Right renal cortex interstitium (tissue), 3 donors: ENCODE measurements at places on chromosomes 16 and 17.

DNA sequence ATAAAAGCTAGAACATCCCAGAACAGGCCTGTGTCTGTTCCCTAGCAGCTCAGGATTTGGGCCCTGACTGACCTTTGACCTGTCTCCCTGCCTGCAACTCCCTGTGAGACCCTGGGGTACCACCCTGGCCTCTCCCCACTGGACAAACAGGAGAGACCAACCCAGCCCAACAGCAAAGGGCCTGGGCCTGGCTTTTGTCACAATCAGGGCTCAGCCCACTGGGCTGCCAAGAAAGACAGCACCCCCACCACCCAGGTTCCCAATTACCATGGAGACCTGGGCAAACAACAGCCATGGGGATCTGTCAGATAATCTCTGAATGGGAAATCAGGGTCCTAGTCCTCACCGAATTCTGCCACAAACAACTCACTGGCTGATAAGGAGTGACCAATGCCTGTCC, 11.1 kb downstream of the PLLP start:
- no peak for DNase-seq

DNA sequence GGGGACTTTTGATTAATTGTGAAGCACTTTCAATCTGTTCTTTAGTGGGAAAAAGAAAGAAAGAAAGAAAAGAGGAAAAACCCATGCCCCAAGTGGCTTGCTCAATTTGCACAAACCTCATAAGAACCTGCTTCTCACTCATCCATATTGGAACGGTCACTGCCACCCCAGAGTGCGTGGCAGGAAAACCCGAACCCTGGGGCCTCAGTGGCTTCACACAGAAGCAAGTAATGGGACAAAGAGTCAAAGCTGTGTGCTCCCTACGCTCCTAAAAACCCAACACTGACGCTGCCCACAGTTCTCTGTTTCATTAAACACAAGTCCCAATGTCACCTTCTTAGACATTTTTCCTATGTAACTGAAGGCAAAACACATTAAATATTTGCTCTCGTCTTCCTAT, 1.2 kb downstream of the SLC6A4 start:
- no peak for DNase-seq

- peak; percentile 93 for DNase-seq
These were observed at the start of gene NAT9 for GRCh38 chr17:74776044-74776962. TSS of gene NAT9 (minus strand) at chr17:74776345. CDS start at chr17:74775698, 647 bp downstream.

DNA sequence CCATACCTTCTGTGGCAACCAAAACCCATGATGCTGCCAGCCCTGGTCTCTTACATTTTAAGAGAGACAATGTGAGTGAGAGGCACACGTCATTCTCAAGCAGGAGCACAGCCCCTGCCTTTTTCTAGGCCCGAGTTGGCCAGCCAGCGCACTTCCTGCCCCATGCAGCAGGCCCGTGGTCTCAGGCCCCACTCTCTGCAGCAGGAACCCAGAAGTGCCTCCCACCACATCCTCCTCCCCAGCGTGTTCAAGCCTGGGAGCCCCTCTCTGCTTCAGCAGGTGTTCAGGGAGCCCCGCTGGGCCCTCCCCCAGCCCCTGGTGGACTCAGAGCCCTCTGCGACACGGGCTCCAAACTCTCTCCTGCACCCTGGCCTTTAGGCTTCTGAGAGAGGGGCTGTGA, 30.5 kb downstream of the ITGAE start:
- no peak for DNase-seq
